ENCODE measurements at places on chromosomes 2 and 18. TPM values are rescaled to one million over a fixed set of nuclear protein-coding genes. Genes with fewer than 3 reads are reported as not detected.

Gene HOXD13
- not detected for total RNA-seq

Gene SLC19A3
- 0.28 TPM for total RNA-seq

Gene CXCR1
- total RNA-seq = not detected

- no peak for DNase-seq
Observed at GRCh38 chr2:173037245-173038120, 38.2 kb upstream of the MAP3K20 start.

GRCh38 chr2:233201258-233202013 is 50.0 kb upstream of the ATG16L1 start:
- no peak for DNase-seq

DNA sequence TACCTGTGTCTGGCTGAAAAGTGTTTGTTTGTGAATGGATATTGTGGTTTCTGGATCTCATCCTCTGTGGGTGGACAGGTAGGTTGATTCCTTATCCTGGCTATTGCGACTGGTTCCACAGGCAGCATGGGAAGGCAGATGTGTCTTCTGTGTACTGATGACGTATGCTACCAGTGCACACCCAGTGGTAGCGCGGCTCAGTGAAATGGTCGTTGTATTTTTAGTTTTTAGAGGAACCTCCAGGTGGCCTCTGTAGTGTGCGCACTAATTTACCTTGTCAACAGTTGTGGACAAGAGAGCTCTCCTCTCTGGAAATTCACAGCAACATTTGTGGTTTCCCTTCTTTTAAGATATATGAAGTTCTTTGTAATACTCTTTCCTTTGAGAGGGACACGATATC is 52.5 kb downstream of the CCDC74A start:
- DNase-seq = no peak
